Stimulated activated CD8-positive, alpha-beta memory T cell treated with anti-CD3 and anti-CD28 coated beads, Interleukin-7, amount 100 ng/mL, for 48 hours (primary cell): ENCODE measurements at places on chromosomes 1 and 21.

DNA sequence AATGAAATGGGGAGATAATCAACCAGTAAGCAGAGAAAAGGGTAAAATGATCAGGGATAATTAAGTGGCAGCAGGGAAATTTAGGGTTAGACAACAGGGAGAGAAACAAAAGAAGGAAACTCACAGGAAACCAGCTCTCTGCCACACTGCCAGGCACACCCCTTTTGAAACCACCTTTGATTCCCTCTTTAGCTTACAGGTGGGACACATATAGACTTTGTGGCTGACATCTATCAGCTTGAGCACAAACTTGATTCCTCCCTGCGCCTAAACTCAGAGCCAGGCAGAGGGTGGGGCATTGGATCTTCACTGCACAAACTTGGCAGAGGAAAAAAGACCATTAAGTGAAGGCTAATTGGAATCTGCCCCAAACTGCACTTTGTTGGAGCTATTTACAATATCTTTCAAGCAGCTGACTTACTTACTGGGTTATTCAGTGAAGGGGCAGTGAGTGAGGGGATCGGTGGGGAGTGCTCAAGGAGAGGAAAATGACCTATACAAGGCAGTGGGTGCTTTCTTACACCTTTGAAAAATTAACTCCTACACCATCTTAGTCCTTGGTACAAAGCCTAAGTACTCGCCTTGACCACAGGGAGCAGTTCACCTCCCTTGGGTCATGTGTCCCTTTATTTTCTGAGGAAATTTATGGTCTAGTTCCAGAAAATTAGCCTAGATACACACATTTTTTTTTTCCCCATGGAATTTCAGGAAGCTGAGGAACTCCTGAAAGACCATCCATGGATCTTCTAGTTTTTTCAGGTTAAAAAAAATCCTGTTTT, 60.2 kb downstream of the PBX1 start:
- no peak for DNase-seq

- DNase-seq: no peak
Measured at GRCh38 chr1:225827076-225827475, 17.2 kb downstream of the EPHX1 start.

DNA sequence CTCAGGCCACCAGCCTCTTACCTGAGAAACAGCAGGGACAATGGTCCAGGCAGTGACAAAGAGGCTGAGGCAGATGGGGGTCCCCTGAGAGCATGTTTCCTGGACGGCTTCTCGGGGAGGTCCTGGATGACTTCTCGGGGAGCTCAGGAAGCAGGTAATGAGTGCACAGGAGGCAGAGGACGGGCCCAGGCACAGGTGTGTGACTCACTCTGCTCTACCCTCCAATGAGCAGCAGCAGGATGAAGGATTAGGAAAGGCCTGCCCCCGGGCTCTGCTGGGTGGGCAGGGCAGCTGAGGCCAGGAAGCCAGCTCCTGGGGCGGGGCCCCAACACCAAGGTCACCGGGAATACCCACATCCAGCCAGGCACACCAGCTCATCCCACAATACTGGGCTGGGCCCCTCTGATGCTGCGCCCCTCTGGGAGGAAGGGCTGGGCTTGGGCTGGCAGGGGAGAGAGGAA, 17.2 kb upstream of the PTAFR start:
- no peak for DNase-seq

DNA sequence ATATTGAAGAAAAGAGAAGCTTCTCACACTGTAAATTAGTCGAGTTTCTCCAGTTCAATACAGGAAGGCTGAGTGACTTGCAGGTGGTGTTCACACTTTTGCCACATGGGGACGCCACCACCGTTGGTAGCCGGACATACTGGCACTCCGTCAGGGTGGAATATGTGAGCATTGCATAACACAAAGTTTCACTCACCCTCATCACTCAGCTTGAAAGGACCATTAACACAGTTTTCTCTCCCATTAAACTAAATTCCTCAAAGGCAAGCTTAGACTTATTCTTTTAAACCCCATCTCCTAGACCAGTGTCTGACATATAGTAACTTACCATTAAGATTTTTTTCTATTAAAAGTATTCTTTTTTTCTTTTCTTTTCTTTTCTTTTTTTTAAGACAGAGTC, 105.3 kb upstream of the SERBP1 start:
- peak; percentile 13 for DNase-seq

DNA sequence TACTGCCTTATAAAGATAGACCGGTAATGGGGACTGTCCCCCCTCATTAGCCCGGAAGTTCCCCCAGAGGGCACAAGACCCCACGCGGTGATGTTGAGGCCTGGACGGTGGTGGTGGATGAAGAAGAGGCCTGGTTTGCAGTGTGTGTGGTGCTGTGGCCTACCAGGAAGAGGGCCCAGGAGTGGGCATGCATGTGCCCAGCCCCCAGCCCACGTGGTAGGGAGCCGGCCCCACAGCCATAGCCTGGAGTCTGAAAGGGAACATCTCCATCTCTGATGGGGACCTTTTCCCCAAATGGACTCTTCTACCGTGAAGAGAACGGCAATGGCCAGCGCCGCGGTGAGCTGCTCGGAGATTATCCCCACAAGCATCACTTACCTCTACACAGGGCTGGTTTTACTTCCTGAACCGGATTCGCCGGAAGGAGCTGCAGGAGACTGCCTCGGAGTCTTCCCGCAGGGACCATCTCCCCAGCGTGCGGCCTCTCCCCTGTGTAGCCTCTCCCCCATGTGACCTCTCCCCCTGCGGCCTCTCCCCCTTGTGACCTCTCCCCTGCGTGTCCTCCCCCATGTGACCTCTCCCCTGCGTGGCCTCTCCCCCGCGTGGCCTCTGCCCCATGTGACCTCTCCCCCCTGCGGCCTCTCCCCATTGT, 20.6 kb downstream of the RRP1 start:
- DNase-seq: no peak

DNA sequence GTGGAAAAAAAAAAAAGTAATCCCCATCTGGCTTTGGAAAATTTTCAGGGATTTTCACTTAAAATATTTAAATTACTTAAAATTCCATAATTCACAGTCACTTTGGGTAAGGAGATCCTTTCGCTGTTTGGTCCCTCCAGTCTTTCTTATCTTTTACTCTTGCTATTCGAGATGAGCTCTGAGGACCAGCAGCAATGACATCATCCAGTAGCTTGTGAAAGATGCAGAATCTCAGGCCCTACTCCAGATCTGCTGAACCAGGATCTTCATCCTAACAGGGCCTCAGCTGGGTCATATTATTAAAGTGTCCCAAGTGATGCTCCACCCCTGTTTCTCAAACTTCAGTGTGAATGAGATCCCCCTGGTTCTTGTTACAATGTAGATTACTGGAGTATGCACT, 46.9 kb upstream of the PLXNA2 start:
- no peak for DNase-seq

DNA sequence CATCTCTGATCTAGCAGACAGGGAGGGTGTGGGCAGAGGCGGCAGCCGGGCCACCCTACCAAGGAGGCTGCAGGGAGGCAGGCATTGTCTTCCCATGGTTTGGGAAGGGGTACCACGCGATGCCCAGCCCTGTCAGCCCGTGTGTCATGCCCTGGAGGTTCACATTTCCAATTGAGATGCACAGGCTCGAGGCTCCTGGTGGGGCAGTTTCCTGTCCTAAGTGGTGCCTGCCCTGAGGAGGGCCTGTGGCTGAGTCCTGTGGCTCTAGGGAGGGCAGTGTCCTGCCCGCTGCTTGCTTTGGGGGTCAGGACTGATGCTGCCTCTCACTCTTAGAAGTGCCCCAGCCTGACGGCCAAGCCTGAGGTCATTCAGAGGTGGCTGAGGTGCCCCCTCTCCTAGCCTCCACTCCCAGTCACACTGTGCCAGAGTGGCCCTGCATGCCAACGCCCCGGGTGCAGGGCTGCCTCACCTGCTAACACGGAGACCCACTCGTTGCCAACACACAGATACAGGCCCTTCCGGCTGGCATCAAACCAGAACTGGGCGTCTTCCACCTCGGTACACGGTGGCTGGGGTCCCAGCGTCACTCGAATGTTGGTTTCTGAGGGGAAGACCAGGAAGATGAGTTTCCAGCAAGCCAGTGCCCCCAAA, 11.9 kb downstream of the KRTAP10-1 start:
- no peak for DNase-seq

DNA sequence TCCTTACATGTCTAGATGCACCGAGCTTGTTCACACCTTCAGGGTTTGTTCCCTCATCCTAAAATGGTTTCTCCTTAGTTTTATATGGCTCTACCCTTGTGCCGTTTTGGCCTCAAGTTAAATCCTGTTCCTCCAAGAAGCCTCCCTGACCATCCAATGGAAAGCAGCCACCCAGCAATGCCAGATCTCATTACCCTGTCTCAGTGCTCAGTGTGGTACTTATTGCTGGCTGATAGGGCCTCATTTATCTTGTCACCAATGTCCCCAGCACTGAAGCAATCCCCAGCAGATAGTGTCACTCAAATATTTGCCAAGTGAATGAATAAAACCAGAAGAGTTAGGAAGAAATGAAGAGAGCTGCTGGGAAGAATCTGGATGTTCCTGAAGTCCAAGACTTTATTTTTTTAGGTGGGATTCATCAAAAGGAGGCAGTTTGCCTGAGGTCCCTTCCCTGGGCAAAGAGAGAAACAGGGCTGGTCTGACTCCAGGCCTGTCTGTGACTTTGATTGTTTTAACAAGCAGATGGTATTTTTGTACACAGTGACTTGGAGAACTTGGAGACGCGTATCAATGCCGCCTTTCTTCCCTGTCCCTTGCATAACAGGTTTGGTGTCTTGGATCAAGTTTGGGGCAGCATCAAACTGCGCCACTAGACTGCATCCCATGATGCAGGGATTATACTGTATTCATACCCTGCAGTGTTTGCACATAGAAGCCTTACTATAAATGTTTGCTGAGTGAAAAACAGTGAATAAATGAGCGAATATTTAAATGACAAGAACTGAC, 221.2 kb downstream of the DISC1 start:
- DNase-seq: no peak

GRCh38 chr1:200869753-200870391, 2.9 kb upstream of the GPR25 start:
- DNase-seq: no peak

GRCh38 chr1:228833911-228834688, 98.8 kb downstream of the RHOU start:
- no peak for DNase-seq

GRCh38 chr1:35319988-35320713, 51.6 kb downstream of the ZMYM4 start:
- no peak for DNase-seq

- no peak for DNase-seq
Measured at GRCh38 chr1:61241411-61241838, 159.1 kb downstream of the NFIA start.

DNA sequence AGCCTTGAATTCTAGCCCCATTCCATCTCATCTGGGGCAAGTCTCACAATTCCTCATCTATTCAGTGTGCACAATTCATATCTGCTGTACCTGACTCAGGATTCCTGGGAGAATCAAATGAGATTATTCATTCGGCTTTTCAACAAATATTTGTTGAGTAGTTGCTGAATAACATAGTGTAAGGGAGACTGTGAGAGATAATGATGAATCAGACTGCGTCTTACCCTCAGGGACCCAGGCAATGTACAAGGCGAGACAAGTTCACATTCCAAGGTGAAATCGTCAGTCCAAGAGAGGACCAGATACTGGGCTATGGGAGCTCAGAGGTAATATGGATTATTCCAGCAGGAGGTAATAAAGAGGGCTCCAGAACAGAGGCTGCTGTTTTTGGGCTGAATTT, 67.8 kb upstream of the SMYD2 start:
- no peak for DNase-seq

- no peak for DNase-seq
Measured at GRCh38 chr1:56788588-56788987, 30.6 kb downstream of the FYB2 start.

- DNase-seq: no peak
Measured at GRCh38 chr1:203189951-203190352, 3.4 kb upstream of the CHI3L1 start.

DNA sequence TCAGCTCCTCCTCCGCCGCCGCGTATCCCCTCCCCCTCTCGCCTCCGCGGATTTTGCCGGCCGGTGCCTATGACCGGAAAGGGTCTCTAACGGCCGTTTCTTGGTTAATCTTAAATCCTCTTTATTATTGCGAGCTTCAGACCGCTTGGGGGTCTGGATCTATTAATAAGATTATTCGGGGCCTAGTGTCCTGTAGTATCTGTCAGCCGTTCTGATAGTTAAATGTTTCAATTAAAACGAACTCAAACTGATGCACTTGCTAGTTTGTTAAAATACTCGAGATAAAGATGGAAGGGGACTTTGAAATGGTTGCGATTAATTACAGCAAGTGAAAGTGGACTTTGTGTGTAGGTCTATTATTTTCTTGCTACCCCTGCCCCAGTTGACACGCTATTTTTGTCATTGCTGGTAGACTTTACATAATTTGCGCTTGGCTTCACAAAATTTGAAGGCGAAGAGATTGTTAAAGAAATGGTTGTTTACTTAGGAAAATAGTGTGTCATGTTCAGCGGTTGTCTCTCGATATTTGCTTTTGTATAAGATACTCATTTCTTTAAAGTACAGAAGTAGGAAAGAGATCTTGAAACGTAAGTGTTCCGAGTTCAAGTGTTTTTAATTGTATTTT, 779 bp downstream of the SON start:
- DNase-seq: peak; percentile 71

- no peak for DNase-seq
Measured at GRCh38 chr21:29524055-29524454, 225.3 kb downstream of the BACH1 start.

DNA sequence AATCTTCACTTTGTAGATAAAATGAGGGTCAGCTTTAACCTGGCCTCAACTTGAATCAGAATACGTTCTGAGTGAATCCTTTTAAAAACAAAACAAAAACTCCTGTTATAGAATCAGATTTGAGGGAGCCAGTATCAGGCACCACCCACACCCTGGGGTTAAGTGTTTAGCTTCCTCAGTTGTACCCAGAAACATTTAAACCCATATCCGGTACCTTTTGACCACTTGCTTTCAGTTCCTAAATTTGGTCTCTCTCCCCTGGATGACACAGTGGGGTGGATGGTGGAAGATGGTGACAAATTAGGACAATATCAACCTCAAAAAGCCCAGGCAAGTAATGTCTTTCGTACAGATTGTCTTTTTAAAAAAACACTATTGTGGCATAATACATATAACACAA, 10.4 kb downstream of the KLHDC7A start:
- no peak for DNase-seq

- DNase-seq: no peak
Measured at GRCh38 chr21:17768840-17769446, 50.2 kb downstream of the C21orf91 start.

- DNase-seq: no peak
Measured at GRCh38 chr1:229112832-229113548, 157.9 kb upstream of the RAB4A start.
